ENCODE measurements at places on chromosomes 4 and X.

DNA sequence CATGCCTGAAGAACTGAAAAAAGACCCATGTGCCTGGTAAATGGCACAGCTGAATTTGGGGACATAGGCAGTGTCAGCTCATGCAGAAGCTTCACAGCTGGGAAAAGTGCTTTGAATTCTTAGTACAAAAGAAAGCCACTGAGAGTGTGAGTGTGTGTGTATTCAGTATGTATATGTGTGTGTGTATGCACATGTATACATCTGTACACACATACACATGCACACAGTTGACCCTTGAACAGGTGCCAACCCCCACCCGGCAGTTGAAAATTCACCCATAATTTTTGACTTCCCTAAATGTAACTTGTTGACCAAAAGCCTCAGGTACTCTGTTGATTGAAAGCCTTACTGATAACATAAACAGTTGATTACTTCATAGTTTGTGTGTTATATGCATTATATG lies 49.5 kb upstream of the ENPP6 start:
- DNase-seq, result no peak

GRCh38 chr4:24169956-24170355 lies 280.1 kb upstream of the PPARGC1A start:
- no peak for DNase-seq

DNA sequence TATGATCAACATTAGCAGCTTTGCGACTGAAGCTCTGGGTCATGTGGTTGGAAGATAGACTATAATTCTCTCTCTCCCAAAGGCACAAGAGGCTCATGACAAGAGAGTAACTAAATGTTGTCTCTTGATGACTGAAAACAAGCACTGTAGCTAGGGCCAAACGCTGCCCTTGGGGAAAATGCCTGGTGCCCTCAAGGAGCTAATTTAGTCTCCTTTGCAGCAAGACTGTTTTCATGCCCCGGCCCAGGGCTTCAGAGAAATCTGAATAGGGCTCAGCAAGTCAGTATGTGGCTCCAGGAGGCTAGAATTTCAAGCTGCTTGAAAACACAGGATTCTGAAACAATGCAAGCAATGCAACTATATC lies 411.9 kb downstream of the GPAT3 start:
- DNase-seq, result no peak

DNA sequence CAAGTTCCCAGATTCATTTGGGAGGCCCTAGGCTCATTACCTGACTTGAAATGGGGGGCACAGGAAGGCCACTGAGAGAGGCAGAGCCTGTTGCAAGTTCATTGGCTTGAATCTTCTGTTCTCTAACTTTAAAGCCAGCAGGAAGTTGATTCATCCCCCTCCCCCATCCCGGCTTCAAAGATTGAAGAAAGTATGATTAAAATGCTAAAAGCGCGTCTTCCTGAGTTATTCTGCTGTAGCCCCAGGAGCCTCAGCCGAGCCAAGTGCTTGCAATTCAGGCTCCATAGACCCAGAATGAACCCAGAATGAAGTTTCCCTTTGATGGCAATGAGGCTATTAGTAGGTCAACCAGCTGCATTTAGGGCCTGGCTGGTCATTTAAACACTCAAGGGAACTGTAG lies 14.7 kb downstream of the CHST7 start:
- DNase-seq, result peak; percentile 48

DNA sequence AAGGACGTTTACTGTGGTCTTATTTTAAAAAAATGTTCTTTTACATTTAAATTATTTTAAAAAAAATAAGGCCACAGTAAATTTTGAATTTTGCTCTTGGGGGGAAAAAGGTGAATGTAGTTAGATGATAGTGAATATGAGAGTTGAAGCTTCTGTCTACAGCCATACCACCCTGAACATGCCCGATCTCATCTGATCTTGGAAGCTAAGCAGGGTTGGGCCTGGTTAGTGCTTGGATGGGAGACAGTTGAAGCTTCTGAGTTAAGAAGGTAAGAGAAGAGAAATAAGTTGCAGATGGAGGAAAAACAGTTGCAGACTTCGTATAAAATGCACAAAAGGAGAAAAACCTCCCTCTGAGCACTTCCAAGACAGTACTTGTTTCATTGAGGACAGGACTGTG lies 115.6 kb upstream of the NR3C2 start:
- DNase-seq, result no peak

GRCh38 chr4:148090503-148091476 lies 351.4 kb downstream of the NR3C2 start:
- DNase-seq, result no peak

GRCh38 chrX:153953342-153953830 lies 8.9 kb upstream of the RENBP start:
- peak; percentile 77 for DNase-seq

- DNase-seq, result no peak
Observed at GRCh38 chr4:115213716-115214115, 100.3 kb upstream of the NDST4 start.

GRCh38 chr4:102627831-102628523 lies 126.8 kb downstream of the NFKB1 start:
- peak; percentile 67 for DNase-seq

DNA sequence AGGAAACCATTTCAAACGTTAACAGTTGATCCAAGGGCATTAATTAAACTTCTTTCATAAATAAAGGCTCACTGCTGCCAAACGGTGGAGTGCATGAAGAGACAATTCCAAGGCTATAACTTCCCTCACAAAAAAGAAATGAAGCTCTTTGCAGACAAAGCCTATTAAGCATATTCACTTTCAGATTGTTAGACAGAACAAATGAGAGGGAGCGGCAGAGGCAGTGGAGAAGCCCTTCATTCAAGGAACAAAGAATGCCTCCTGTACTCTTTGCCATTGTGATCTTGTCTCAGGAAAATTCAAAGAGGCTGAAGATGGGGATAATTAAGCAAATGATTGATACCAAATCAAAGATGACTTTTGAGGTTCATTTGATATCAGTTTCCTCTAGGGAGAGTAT lies 370.5 kb upstream of the FAT1 start:
- DNase-seq, result no peak

DNA sequence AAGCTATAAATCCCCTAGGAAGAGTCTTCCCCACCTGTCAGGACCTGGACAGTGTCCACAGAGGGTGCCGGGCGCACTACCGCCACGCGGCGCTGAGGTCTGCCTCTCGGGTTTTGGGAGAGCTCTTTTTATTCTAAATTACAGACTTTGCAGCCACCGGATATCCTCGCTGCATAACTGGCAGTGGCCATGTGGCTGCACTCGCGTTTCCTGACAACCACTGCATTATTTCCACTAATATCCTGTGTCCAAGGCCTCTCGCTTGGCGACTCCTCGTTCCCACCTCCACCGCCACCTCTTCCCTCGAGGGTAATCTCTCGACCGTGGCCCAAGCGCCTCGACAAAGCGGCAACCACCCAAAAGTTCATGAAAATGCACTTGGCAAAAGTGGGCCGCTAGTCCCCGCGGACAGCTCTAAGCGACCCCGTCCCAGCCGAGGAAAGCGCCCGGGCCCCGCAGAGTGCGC lies 512 bp upstream of the TMEM131L start:
- DNase-seq, result no peak

DNA sequence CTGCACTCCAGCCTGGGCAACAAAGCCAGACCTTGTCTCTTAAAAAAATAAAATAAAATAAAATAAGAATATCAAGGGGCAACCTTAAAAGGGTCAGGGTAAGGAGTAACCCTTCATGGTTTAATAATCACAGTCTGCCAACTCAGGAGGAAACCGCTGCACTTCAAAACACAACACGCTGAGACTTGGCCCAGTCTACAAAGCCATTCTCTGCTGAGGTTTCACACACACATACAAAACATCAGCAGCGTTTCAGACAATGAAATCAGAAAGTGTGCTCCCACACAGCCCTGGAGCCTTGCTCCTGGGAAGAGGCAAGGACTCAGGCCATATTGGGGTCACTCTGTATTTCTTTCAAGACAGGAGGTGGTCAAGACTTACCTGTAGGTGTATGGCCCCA lies 18.3 kb downstream of the SCARB2 start:
- no peak for DNase-seq

- no peak for DNase-seq
Observed at GRCh38 chrX:20863649-20864048, 510.6 kb upstream of the CNKSR2 start.

DNA sequence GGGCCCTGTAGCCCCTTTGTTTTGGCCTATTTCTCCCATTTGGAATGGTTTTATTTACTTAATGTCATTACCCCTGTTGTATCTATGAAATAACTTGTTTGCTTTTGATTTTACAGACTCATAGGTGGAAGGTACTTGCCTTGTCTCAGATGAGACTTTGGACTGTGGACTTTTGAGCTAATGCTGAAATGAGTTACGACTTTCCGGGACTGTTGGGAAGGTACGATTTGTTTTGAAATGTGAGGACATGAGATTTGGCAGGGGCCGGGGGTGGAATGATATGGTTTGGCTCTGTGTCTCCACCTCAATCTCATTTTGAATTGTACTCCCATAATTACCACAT lies 39.4 kb downstream of the NLRP2B start:
- no peak for DNase-seq

GRCh38 chr4:137106287-137106686 lies 426.0 kb downstream of the PCDH18 start:
- no peak for DNase-seq

- no peak for DNase-seq
Observed at GRCh38 chr4:121594796-121595526, 101.8 kb downstream of the ANXA5 start.

- no peak for DNase-seq
Observed at GRCh38 chr4:148116264-148116663, 325.9 kb downstream of the NR3C2 start.

DNA sequence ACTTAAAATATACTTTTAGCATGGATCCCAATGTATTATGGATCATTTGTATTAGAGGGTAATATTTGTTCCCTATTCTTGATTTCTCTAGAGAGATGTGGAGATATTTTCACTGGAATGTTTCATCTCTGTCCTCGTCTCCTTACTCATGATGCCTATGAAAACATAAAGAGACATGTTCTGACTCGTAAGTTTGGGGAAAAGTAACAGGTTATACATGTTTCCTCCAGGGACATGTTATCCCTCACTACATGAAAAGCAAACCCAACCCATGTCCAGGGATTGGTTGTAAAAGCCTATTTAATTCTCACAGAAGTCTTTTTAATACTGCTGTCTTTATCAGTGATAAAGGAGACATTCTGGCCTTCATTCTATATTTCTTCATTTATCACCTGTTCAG lies 621.4 kb downstream of the GABRG1 start:
- DNase-seq, result no peak

DNA sequence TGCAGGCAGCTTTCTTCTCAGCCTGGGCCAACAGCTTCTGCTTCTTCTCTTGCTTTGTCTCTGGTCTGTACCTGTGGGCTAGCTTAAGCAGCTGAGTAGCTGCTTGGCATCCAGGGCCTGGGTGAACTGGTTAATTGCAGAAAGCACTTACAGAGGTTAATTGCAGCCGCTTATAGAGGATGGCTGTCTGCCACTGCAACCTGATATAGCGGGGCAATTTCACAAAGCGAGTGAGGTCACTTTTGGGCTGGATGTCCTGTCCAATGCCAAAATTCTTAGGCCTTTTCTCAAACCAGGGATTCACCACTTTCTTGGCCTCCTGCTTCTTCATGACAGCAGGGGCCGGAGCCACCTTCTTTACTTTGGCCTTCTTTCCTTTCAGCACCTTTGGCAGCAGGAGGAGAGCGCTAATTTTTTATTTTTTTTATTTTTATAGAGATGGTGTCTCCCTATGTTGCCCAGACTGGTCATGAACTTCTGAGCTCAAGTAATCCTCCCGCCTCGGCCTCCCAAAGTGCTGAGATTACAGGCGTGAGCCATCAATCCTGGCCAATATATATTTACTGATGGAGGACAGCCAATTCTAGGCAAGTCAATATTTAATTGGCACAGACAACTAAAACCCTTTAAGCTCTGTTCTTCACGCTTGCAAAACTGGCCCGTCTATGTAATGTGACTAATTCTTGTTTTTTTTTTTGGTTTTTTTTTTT lies 61.0 kb downstream of the ENOPH1 start:
- DNase-seq, result no peak

- no peak for DNase-seq
Observed at GRCh38 chr4:172818901-172819300, 349.7 kb upstream of the GALNT7 start.

DNA sequence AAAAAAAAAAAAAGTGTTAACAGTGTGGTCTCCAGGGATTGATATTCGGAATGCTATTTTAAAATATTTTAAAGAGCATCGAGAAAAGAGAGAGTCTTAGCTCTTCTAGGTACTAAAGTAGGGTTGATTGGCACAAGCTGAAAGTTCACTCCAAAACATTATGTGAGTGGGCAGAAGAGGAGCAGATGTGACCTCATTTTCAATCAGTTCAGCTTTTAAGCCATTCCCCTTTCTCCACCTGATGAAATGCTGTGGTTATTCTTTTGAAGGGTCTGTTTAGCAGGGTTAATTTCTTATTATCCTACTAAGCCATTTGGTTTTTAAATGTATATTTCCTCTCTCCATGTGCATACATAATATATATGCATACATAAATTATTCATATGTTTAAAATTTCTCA lies 69.2 kb downstream of the GALNT7 start:
- no peak for DNase-seq

DNA sequence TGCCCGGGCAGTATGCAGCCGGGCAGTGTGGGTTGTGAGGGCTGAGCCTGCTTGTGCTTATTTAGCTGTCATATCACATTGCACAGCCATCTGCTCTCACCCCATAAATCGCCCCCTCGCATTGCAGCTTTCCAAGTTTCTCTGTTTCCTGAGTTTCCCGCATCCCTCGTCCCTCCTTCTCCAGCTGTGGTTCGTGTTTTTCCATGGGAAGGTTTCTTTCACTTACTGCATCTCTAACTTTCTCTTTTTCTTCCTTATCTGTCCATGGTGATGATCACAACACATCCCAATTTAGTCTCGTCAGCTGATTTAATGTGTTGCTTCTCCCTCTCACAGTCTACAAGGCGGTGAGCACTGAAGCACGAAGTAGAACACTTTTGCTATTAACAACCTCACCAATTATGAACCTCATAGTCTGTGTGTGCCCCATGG lies 118.1 kb downstream of the ENPP6 start:
- DNase-seq, result no peak

DNA sequence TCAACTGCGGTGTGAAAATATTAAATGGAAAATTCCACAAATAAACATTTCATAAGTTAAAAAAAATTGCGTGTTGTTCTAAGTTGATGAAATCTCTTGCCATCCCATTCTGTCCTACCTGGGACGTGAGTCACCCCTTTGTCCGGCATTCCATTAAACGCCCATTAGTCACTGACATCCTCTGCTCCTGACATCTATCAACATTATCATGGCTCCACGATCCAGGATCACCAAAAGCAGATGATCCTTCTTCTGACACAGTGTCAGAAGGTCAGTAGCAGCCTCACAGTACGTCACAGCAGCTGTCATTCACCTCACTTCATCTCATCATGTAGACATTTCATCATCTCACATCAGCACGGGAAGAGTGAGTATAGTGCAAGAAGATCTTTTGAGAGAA lies 125.7 kb downstream of the ZNF827 start:
- DNase-seq, result no peak

DNA sequence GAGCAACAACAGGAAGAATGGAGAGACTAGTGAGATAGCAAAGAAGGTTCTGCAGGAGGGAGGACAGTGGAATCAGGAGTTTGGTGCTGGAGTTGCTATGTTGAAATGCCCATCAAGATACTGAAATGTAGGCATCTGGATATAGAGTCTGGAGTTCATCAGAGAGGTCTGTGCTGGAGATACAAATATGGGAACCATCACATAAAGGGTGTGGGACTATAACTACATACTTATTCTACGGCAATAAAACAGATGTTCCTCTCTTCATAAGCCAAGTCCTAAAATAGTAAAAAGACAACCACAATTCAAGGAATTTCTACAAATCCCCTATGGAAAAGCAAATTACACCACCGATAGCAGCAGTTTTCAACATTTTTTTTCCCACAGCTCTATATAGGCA lies 1.6 kb downstream of the MED14 start:
- DNase-seq, result no peak

- DNase-seq, result peak; percentile 30
Observed at GRCh38 chr4:8439914-8440491, 520 bp downstream of the ACOX3 start.

All from CD4-positive, alpha-beta T cell treated with Interleukin-15 for 4 hours (primary cell).